ENCODE measurements at places on chromosomes 3 and 15. TPM values are rescaled to one million over a fixed set of nuclear protein-coding genes. Genes with fewer than 3 reads are reported as not detected.

RPP14 gene
- total RNA-seq, result 5.7 TPM

LRRC31 gene
- total RNA-seq, result not detected

PLCL2 gene
- total RNA-seq, result 39.3 TPM

DUOXA1 gene
- 7.5 TPM for total RNA-seq

ITGB5 gene
- total RNA-seq, result 217 TPM

DNA sequence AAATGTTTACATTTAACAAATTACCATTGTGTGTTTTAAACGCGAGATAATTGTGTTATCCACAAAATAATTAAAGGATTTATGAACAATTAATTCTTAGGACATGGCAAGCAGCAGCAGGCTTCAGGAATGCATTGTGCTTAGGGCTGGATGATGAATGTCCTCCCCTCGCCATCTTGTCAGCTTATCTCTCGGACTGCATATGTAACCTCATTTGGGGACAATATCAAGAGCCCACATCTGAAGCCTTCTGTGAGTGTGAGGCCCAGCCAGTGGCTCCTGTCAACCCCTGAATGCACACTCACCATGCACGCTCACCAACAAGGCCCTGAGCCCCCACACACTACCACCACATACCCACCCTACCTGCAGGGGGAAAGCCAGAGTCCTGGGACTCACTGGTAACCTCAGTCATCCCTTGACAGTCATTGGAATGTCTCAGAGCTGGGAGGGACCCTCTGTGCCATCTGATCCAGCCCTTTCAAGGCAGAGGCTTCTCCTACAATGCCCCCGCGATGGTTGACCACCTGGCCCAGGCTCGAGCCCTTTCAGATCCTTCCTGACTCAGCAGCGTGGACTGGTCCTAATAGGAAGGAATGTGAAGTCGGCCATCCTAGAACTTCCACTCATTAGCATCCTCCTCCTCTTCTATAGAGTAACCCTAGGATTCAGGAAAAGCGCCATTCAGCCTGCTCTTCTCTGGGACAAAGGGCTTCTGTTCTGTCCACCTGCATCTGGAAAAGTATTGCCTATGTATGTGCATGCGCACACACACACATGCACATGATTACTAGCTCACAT lies 38.2 kb downstream of the MRPL46 start:
- no peak overlapping the region for H3K4me3 ChIP-seq
- DNase-seq, result no peak
- no peak overlapping the region for H3K27ac ChIP-seq

DNA sequence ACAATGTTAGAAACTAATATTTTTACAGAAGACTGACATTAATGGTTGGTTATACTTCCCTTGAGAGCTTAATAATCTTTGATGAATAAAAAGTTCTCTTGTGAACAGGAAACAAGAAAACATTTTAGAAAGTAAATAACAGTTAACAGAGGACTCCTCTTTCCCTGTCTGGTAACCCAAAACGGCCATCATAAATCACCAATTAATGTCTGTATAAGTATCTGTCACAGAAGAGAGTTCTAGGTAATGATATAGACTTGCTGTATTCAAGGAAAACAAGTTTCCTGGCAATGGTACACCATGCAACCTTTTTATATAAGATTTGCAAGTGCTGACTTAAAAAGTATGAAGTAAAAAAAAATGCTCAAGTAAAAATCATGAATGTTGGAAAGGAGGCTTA lies 426.7 kb downstream of the SOX2 start:
- DNase-seq, result no peak
- H3K4me1 ChIP-seq, result no peaks in the 10 kb centered on the region
- no peak overlapping the region for H3K4me3 ChIP-seq
- H3K36me3 ChIP-seq, result no peaks in the 10 kb centered on the region
- H3K27ac ChIP-seq, result no peak overlapping the region
- H3K27me3 ChIP-seq, result no peaks in the 10 kb centered on the region

DNA sequence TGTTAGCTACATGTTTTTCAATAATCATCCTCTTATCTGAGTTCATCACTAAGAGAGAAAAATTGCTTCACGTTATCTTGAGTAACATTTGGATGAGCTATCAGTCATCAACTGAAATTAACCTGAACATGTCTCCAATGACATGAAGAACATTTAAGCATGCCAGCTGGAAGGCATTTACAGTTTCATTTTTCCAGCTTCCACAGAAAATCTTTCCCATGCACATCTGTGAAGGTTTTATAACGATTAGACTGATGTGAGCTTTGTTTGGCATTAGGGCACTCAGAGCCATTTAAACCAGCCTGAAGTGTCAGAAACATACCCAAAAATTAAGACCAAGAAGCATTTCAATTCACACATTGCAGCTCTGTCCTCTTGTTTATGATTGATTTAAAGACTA lies 235.8 kb upstream of the ARHGEF26 start:
- DNase-seq, result no peak
- no peaks in the 10 kb centered on the region for H3K36me3 ChIP-seq
- H3K4me3 ChIP-seq, result no peak overlapping the region
- no peak overlapping the region for H3K27ac ChIP-seq
- H3K27me3 ChIP-seq, result no peaks in the 10 kb centered on the region
- H3K4me1 ChIP-seq, result no peaks in the 10 kb centered on the region

DNA sequence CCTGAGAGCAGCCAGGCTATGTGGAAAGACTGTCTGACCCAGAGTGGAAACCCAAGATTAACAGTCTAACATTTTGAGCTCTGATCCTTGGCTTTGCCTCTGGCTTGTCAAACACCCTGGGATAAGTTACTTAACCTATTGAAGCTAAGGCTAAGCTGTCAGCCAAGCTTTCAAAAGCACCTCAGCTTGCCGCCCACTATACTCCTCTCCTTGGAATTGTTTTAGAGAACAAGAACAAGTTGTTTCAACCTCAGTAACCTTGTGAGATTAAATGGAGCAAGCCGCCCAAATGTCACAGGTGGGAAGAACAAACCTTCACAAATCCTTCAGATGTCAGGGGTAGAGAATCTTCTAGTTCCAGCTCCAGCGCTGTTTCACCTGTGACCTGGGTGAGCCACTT lies 235.1 kb downstream of the RYR3 start:
- H3K27ac ChIP-seq, result no peak overlapping the region
- H3K27me3 ChIP-seq, result no peaks in the 10 kb centered on the region
- no peaks in the 10 kb centered on the region for H3K36me3 ChIP-seq
- H3K4me1 ChIP-seq, result no peaks in the 10 kb centered on the region
- DNase-seq, result no peak

GRCh38 chr3:164060923-164061322 lies 1017.4 kb downstream of the SI start:
- H3K36me3 ChIP-seq, result no peaks in the 10 kb centered on the region
- H3K27ac ChIP-seq, result no peak overlapping the region
- H3K4me3 ChIP-seq, result no peak overlapping the region

GRCh38 chr3:80753021-80753420 lies 985.2 kb upstream of the ROBO1 start:
- H3K27me3 ChIP-seq, result no peaks in the 10 kb centered on the region
- H3K4me3 ChIP-seq, result no peak overlapping the region
- no peaks in the 10 kb centered on the region for H3K4me1 ChIP-seq
- H3K27ac ChIP-seq, result no peak overlapping the region
- DNase-seq, result no peak
- H3K36me3 ChIP-seq, result no peaks in the 10 kb centered on the region

DNA sequence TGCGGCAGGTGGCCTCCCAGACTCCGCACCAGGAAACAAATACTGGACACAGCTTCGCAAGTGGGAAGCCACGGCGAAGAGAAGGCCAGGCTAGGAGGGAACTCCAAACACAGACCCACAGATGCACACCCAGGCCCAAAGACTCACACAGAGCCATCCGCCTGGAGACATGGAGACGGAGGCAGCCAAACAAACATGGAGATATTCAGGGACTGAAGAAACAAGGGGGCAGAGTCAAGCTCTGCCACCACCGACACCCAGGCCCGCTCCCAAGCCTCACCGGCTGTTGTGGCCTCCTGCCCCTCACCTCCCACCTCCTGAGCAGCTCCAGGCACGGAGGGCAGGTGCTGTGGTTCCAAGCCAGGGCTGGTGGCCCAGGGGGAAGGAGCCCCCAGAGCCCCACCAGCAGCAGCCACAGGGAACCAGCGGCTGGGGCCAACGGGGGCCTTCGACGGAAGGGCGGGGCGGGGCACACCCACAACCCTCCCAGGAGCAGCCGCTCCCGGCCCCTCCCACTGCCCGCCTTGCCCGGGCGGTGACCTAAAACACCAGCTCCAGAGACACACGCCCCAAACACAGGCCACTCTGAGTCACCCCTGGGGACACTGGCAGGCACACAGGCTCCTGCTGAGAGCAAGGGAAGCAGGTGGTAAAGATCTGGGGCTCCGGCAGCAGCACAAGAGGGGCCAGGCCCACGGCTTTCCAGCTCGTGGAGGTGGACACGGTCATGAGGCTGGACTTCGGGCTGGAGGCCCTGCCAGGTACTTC lies 31.9 kb downstream of the TNK2 start:
- no peak for DNase-seq
- no peaks in the 10 kb centered on the region for H3K27me3 ChIP-seq
- H3K27ac ChIP-seq, result no peak overlapping the region
- no peak overlapping the region for H3K4me3 ChIP-seq

GRCh38 chr15:85172846-85173490 lies 191.3 kb downstream of the PDE8A start:
- no peak overlapping the region for H3K27ac ChIP-seq
- H3K27me3 ChIP-seq, result peaks cover 8% of the 10 kb centered on the region

GRCh38 chr3:47581835-47582234 lies 3.2 kb upstream of the CSPG5 start:
- no peaks in the 10 kb centered on the region for H3K27me3 ChIP-seq
- no peak for DNase-seq
- H3K4me1 ChIP-seq, result no peaks in the 10 kb centered on the region
- H3K36me3 ChIP-seq, result no peaks in the 10 kb centered on the region

- H3K36me3 ChIP-seq, result no peaks in the 10 kb centered on the region
- H3K27me3 ChIP-seq, result no peaks in the 10 kb centered on the region
- no peak overlapping the region for H3K4me3 ChIP-seq
- no peak overlapping the region for H3K27ac ChIP-seq
- no peaks in the 10 kb centered on the region for H3K4me1 ChIP-seq
- DNase-seq, result no peak
These were observed 75.3 kb downstream of the SYNPR start for GRCh38 chr3:63353383-63353782.

- no peak overlapping the region for H3K4me3 ChIP-seq
- no peaks in the 10 kb centered on the region for H3K27me3 ChIP-seq
- H3K27ac ChIP-seq, result no peak overlapping the region
These were observed 6.9 kb upstream of the DNAJC19 start for GRCh38 chr3:180996415-180996932.

GRCh38 chr3:189340680-189341460 lies 169.1 kb downstream of the TPRG1 start:
- no peak overlapping the region for H3K27ac ChIP-seq
- H3K36me3 ChIP-seq, result no peaks in the 10 kb centered on the region
- DNase-seq, result no peak
- no peaks in the 10 kb centered on the region for H3K4me1 ChIP-seq
- no peaks in the 10 kb centered on the region for H3K27me3 ChIP-seq

- H3K4me1 ChIP-seq, result no peaks in the 10 kb centered on the region
- H3K36me3 ChIP-seq, result no peaks in the 10 kb centered on the region
- no peak for DNase-seq
- H3K27ac ChIP-seq, result no peak overlapping the region
These were observed 3.3 kb downstream of the CHRNA3 start for GRCh38 chr15:78617516-78617915.

DNA sequence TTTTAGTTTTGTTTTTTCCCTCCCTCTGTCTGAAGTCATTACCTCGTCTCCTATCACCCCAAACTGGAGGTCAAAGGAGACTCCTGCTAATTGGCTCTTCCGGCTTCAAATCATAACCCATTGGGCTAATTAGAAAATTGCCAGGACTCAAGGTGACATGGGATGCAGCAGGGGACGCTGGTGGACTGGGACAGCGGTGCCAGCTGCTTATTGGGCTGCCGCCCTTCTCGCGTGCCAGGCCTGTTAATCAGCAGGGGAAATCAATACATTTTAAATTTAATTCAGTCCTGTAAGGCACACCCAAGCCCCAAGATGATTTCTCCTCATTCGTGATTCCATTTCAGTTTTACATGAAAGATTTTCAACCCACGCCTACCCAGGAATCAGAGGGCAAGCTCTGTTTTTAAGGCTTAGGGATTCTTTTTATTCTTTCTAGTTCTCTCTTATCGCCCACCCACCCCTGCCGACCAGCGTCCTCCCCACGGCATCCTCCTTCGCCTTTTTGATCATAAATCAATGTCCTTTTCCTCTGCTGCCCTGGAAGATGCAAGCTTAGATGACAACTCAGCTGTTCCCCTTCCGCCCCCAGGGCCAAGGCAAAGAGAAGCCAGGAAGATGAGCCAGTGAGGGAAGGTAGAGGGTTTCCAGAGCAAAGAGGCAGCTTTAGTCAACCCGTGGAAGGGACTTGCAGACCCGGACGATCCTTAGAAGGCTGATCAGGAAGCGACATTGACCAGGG lies 329.6 kb downstream of the UACA start:
- no peak overlapping the region for H3K4me3 ChIP-seq
- H3K27ac ChIP-seq, result no peak overlapping the region
- no peaks in the 10 kb centered on the region for H3K36me3 ChIP-seq
- peaks cover 7% of the 10 kb centered on the region for H3K4me1 ChIP-seq
- DNase-seq, result no peak

DNA sequence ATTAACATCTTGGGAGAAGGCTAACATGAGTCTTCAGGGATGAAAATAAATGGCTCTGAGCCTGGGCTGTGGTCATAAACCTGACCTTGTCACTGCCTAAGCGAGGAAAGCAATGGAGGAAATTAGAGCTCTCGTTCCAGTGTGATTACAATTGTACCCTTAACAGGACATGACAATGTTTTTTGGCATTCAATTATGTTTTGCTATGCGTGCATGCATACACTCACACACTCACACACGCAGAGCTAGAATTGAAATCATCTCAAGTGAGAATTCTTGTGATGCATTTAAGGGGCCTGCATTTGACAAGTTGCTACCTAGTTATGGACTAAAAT lies 24.1 kb downstream of the ZNF80 start:
- no peak overlapping the region for H3K27ac ChIP-seq
- no peak overlapping the region for H3K4me3 ChIP-seq
- no peaks in the 10 kb centered on the region for H3K27me3 ChIP-seq
- no peak for DNase-seq
- H3K36me3 ChIP-seq, result no peaks in the 10 kb centered on the region
- H3K4me1 ChIP-seq, result no peaks in the 10 kb centered on the region

GRCh38 chr15:69415381-69415780 lies 1.2 kb downstream of the KIF23 start:
- no peak for DNase-seq
- no peaks in the 10 kb centered on the region for H3K27me3 ChIP-seq
- H3K27ac ChIP-seq, result no peak overlapping the region
- H3K4me3 ChIP-seq, result no peak overlapping the region
